GM13976 (cell line): ENCODE measurements at places on chromosomes 11 and 22.

DNA sequence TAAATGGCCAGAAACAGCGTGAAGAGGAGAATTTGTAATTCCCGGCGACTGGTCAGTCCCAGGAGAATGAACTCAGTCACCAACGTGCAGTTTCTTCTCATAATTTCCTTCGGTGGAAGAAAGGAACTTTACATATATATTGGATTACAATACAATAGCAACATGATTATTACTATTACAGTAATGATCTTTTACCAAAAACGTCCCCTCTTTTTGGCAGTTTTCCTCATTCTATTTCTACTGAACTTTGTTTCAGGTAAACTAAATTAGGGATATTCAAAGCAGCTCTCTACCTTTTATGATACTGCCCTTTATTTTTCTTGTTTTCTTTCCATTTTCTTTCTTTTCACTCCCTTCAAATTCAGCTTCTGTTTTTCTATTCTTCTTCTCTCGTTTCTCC is at the start of gene OR5M8:
TSS of gene OR5M8 (minus strand) at position 101 of the 400 bp plus-strand sequence. CDS start at position 101, 0 bp downstream.
- DNase-seq: no peak

DNA sequence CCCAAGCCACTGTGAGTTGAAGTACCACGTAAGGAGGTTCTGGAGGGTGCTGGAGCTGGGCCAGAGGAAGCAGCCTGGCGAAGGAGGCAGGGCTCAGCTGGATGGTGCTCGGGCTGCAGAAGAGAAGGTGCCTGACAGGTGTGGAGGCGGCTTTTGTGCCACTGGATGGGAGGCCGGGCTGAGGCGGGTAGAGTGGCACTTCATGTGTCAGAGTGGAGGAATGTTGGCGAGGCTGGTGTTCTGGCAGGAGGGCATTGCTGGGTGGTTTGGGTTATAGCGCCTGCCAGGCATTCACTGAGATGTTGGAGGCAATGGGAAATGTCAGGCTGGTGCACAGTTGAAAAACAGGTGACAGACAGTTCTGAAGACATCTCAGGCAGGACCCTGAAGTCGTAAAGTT is 24.2 kb downstream of the UBE2L3 start:
- no peak for DNase-seq

DNA sequence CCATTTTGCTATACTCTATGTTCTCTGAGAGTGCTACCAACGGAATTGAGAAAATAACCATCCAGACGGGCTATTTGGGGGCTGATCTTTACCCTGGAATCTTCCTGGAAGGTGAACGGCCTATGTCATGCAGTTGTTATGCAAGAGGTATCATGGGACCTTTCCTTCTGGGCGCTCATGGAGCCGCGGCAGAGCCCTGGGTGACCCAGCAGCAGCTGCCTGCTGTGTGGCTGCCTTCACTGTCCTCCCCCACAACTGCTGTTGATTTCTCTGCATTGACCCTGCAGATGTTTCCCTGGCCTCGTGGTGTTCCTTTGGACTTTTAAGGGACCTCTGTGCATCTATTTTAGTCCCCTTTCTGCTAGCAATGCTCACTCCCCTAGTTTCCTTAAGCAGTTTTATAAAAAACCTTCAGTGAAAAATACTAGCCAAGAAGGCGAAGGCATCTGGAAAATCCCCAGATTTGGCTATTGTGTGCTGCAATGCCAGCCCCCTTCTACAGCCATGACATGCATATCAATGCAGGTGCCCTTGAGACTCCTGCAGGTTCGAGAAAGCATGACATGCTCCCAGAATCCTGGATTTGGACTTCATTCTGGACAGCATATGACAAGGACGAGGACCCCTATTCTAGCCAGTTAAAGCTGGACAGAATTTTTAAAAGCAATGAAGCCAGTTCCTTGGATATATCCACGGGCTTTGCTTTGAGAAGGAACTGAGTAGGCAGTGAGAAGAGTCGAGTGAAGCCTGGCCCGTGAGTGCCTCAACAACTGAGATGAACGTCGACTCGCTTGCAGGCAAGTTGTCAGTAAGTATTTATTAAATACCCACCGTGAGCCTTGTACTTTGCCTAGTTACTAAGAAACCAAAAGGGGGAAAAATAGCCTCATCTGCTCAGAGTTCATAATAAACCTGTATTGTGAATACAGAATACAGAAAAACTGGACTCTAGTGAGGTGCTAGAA is at the start of gene SLC25A18:
TSS of gene SLC25A18 (plus strand) at position 593 of the 965 bp plus-strand sequence. CDS start 16,447 bp downstream, outside the sequence.
- no peak for DNase-seq

DNA sequence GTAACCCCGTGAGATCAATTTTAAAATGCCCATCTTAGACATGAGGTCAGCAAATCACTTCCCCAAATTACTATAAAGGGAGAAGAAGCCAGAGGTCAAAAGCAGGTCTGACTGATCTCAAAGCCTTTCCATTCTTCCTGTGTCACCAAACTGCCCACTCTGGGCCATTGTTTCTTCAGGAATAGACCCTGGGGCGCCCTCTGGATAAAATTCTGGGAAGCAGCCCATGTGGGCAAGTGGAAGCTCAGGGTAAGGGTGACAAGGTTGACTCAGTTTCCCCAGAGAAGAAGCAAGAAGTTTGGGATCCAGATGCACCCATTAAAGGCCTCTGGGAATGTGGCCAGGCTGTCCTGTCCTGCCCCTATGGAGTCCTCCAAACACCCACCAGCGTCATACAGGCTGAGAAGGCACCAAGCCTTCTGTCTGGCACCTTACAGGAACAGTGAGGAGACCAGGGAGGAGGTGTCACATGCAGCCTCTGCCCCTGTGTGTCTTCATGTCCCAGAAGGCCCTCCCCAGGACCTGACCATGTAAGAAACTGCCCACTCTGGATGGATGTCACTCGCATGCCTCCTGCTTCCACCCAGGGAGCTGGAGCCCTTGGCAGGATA is 50.1 kb downstream of the CHST1 start:
- DNase-seq: no peak

GRCh38 chr11:130897262-130898182 is 18.8 kb downstream of the SNX19 start:
- DNase-seq: no peak

DNA sequence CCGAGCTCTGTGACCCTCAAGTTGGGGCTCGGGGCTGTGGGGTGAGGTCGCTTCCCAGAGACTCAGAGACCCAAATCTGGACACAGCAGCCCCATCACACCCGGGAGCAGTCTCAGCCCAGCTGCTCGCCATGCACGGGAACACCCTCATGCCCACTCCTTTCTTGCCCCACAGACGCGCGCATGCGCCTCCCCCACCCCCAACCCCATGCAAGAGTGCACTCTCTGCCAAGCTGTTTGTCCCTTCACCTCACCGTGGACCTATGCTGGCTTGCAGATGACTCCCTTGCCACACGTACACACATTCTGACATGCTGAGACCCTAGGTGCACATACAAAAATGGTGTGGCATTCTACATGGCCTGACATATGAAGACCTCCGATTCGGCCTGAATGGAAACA is 478 bp upstream of the CD248 start:
- no peak for DNase-seq
